ENCODE measurements at places on chromosomes 7 and 10.

DNA sequence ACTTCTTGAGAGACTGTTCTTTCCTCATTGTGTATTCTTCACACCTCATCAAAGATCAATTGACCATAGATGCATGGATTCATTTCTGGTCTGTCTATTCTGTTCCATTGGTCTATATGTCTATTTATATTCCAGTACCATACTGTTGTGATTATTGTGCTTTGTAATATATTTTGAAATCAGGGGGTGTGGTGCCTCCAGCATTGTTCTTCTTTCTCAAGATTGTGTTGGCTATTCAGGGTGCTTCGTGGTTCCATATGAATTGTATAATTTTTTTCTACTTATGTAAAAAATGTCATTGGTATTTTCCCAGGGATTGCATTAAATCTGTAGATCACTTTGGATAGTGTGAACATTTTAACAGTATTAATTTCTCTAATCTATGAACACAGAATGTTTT, 106.5 kb downstream of the EPC1 start:
- DNase-seq = no peak

DNA sequence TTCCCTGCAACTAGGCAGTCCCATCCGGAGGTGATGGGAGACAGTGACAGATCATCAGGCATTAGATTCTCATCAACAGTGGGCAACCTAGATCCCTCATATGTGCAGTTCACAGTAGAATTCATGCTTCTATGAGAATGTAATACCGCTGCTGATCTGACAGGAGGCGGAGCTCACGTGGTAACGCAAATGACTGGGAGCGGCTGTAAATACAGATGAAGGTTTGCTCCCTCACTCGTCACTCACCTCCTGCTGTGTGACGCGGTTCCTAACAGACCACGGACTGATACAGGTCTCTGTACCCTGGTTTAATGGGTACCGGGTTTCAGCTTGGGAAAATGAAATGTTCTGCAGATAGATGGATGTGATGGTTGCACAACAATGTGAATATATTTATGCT, 47.8 kb upstream of the PIK3AP1 start:
- no peak for DNase-seq

- no peak for DNase-seq
Observed at GRCh38 chr7:48041653-48041970, 6.3 kb downstream of the C7orf57 start.

- DNase-seq = no peak
Observed at GRCh38 chr10:51343391-51343790, 269.1 kb downstream of the PRKG1 start.

GRCh38 chr10:18233775-18234174, 93.6 kb downstream of the CACNB2 start:
- no peak for DNase-seq

DNA sequence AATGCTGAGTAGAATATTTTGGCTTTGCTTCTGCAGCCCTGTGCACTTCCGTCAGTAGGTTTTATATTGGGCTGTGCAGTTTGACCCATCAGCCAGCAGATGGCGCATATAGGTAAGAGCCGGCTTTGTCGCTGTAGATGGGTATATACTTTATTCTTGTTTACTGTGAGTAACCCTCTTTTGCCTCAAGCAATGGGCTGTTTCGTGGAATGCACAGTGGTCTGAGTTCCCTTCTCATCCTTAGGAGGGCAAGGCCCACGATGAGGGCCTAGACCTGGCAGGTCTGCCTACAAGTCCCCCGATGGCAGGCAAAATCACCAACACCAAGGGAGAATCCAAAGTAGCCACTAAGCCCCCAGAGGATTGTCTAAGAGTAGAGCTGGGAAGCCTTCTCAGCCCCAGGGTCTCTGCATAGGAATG, 1002.9 kb upstream of the KCND2 start:
- peak; percentile 87 for DNase-seq

DNA sequence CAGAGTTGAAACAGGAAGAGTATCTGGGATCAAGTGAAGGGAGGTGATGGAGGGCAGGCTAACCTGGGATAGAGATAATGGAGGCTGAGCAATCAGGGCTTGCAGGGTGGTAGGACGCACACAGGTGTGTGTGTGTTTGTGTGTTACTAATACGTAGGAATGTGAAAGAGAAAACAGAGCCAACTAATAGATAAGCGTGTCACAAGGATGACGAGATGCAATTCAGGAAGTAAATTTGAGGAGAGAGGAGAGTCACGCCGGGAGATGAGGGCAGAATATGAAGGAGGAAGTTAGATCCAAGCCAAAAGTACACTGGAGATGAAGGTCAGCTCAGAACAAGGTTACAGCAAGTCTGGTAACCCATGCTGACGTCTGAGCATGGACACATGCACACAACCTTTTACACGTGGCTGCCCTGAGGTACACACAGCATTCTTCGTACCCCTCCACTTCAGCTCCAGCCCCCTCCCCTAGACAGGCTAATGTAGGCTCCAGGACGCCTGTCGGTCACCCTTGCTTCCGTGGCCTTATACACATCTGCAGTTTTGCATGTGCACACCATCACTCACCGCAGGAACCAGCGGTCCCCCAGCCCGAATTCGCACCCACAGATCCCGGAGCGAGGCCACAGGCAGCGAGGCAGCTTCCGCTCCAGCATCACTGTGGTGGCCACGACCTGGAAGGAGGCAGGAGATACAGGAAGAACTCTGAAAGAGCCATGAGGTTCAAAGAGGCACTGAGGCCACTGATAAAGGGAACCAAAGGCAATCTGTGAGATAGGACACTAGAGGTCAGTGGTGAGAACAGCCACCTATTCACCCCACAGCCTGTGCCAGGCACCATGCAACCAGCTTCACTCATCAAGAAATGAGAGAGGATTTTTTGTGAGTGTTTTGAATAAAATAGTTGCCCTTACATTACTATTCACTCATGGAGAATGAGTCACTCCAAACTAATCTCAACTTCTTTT, 23.7 kb upstream of the TRPV6 start:
- DNase-seq = no peak

DNA sequence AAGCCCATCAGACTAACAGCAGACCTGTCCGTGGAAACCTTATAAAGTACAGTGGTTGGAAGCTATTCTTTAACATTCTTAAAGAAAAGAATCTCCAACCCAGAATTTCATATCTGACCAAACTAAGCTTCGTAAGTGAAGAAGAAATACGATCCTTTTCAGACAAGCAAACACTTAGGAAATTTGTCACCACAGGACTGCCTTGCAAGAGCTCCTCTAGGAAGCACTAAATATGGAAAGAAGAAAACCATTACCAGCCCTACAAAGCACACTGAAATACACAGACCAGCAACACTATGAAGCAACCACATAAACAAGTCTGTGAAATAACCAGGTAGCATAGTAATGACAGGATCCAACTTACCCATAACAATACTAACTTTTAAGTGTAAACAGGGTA, 177.7 kb upstream of the PRSS1 start:
- DNase-seq = no peak

- no peak for DNase-seq
Observed at GRCh38 chr10:123160311-123160980, 6.2 kb downstream of the BUB3 start.

DNA sequence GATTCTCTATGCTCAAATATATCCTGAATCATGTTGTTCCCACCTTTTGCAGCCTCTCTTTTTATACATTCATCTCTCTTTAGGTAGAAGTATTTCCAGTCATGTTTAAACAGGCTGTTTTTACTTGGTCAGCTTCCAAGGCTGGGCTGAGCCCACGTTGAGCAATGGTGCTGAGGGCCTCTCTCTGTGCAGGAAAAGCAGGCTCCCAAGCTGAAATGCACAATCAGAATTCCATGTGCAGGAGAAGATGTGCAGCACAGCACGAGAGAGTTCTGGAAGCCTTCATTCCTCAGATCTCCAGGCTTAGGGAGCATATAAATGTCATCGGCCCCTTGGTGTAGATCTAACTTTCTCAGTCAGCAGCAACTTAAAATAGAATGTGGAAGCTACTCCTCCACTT, 588.5 kb downstream of the TNS3 start:
- DNase-seq = no peak

GRCh38 chr10:99325281-99325680, 3.9 kb upstream of the CNNM1 start:
- DNase-seq = no peak

GRCh38 chr7:41705109-41705901, 2.4 kb upstream of the INHBA start:
- no peak for DNase-seq

DNA sequence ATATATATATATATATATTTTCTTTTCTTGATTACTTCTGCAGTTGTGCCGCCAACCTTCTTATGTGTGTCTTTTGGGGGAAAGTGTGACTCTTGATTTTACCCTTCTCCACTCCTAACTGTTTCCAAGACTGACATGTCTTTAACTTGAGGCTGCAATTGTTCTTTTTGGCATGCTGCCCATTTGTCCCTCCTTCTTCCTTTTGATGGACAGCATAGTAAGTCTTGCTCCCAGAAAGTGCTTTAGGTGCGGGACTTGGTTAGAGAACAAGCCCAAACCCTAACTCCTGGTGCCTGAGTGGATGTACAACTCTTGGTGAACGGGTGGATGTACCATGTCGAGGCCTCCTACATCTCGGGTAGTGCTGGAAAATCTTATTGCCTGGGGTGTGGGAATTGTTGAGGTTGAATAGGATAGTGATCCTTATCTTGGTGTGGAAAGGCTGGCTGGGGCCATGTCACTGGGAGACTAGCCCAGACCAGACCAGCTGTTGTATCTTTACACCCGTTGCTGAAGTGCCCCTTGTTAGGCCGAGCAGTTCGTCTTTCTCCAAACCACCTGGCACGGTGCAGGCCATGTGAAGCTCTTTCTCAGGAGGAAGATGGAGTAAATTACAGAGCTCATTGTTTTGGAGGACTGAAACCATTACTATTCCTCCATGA, 16.3 kb downstream of the TCF7L2 start:
- DNase-seq = no peak

DNA sequence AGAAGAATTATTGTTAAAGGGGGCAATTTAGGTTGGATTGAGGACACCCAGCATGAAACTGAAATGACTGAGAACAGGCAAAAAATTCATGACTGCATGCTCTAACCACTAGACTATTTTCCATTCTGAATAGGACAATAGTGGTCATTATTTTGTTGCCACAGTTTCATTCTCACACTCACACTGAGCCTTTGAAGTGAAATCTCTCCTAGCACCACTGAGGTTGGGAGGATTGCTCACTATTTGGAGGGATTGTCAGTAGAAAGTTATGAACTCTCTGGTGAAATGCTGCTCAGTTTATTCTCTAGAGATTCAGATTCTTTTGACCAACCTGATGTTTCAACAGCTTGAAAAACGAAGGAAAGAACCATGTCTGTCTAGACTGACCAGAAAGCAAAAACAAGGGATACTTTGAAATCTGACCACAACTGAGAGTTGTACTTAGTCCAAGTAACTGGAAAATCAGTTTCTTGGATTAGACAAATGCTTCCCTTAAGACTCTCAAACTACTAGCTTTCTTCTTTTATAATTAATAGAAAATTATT, 191.2 kb downstream of the DYNC1I1 start:
- no peak for DNase-seq

DNA sequence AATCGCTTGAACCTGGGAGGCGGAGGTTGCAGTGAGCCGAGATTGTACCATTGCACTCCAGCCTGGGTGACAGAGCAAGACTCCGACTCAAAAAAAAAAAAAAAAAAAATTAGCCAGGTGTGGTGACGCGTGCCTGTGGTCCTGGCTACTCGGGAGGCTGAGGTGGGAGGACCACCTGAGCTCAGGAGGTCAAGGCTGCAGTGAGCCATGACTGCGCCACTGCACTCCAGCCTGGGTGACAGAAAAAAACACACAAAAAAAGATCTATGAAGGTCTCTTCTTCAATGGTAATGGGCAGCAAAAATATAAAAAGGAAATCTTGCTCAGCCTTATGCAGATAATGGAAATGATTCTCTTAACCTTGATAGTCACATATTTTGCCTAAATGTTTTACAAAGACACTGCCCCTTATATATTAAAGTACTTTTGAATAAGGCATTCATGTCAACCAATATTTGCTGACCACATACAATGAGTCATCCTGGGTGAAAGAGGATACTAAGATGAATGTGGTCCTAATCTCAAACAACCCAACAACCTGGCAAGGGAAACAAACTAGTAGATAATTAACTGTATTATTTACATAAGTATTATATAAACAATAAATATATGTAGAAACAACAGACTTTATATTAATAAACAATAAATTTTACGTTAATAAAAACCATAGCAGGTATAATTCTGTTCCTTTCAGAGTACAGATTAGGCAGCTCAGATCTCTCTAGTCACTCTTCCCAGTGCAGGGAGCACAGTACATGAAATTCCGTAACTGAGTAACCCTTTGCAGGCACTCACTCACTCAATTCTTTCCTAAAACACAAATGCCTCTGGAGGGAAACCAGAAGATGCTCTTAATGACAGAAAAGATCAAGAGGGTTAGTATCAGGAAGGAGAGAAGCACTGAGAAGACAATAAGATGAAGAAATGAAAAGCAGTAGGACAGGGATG, 8.1 kb downstream of the TOMM7 start:
- no peak for DNase-seq

GRCh38 chr7:133053321-133053891, 28.5 kb downstream of the CHCHD3 start:
- DNase-seq = peak; percentile 18

DNA sequence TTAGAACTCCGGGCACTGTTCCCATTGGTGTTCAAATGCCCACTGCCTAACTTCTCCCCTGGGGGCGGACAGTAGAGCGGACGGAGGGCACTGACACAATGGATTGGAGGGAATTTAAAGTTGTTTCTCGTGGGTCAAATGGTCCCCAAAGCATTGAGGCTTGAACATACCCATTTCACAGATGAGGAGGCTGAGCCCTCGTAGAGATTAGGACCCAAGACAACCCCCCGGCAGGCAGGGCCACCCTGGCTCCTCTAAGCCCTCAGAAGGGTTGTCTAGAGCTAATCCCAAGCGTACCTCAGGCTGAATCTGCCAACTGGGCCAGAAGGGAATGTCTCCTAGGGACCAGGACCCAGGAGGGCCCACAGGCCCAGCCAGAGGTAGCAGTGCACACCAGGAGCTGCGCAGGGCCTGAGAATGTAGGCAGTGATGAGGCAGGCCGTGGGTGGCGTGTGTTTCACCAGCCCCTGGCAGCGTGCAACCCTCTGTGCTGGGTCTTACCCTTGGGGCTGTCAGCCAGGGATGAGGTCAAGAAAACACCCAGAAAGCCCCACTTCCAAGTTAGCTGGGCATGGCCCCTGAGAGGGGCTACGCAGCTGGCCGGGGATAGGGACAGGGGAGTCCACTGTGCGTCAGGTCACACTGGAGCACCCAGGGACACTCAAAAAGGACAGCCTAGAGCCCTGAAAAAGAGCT, 5.8 kb downstream of the AIFM2 start:
- DNase-seq = no peak

- DNase-seq = no peak
Observed at GRCh38 chr7:45069444-45070253, 19.1 kb downstream of the NACAD start.

All from NCI-H446 (cell line).